Left hindlimb (tissue), 1 donor: ENCODE measurements at places on chromosomes 16 and 17.

- peak; percentile 80 for DNase-seq
These were observed 1.0 kb upstream of the ABCC12 start for GRCh38 chr16:48156790-48157209.

GRCh38 chr16:22810226-22810625 is 3.7 kb upstream of the HS3ST2 start:
- no peak for DNase-seq

DNA sequence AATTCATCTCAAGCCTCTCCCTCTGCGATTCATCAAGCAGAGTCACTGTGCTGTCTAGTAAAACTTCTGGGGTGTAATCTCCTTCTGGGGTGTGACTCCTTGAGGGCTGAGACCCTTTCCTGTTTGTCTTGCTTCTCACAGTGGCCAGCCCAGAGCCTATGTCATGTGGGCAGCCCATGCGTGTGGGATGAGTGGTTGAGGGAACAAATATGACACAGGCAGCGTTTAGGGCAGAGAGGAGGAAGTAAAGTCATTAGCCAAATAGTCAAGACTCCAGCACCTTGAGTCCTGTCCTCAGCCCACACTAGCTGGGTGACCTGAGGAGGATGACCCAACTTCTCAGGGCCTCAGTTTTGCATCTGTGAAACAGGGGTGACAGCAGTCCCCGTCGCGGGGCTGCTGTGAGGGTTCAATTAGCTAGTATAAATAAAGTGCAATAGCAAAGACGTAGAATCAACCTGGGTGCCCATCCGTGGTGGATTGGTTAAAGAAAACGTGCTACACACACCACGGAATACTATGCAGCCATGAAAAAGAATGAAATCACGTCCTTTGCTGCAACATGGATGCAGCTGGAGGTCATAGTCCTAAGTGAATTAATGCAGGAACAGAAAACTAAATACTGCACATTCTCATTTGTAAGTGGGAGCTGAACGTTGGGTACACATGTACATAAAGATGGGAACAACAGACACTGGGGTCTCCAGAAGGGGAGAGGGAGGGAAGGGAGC is 4.5 kb upstream of the ITGAX start:
- DNase-seq, result no peak

GRCh38 chr16:73996624-73997339 is 299.8 kb upstream of the PSMD7 start:
- DNase-seq, result peak; percentile 45

DNA sequence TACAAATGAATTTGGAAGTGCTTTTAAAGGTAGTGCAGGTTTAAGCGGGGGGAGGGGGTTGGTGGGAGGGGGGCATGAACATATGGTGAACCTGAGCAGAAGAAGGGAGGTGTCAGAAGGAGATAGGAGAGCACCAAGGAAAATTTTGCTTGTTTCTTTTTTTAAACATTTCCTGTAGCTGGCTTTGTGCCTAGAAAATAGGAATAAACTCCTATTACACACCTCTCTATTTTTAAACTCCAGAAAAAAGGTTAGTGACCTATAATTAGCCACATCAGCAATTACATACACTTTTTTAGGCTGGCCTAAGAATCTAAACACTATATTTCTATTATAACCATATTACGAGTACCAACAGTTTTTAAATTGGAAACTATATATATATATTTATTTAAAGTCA is 159.1 kb downstream of the SKAP1 start:
- DNase-seq, result no peak

- DNase-seq, result no peak
These were observed 124.4 kb downstream of the SLC39A11 start for GRCh38 chr17:72967977-72968585.

GRCh38 chr17:43444223-43445008 is 39.4 kb upstream of the DHX8 start:
- no peak for DNase-seq

- DNase-seq, result no peak
These were observed 81.0 kb upstream of the BRD7 start for GRCh38 chr16:50449800-50450199.

DNA sequence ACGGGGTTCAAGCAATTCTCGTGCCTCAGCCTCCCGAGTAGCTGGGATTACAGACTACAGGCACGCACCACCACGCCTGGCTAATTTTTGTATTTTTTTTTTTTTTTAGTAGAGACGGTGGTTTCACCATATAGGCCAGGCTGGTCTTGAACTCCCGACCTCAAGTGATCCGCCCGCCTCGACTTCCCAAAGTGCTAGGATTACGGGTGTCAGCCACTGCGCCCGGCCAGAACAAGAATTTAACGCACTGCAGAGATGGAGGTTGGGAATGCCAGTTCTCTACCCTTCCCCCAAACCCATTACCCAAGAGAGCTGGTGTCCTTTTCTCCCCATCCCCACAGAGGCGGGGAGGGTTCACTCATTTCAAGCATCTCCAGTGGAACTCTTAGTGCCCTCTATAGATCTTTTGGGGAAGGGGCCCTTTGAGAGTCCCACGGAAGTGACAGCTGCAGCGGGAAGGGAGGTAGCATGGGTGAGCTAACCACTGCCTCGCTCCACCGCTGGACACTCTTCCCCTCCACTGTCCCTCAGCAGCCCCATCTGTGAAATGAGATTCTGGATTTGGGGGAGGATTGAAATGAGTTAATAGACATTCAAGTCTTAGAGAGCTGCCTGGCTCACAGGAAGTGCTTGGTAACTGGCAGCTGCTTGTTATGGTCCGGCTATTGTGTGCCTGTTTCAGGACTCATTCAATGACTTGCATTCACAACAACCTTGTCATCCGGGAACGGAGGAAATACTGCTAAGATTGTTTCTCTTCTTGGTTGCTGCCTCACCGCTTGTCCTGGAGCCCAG is 3.5 kb upstream of the UBALD2 start:
- no peak for DNase-seq

- peak; percentile 93 for DNase-seq
These were observed 24.1 kb downstream of the BAHCC1 start for GRCh38 chr17:81419319-81419885.

DNA sequence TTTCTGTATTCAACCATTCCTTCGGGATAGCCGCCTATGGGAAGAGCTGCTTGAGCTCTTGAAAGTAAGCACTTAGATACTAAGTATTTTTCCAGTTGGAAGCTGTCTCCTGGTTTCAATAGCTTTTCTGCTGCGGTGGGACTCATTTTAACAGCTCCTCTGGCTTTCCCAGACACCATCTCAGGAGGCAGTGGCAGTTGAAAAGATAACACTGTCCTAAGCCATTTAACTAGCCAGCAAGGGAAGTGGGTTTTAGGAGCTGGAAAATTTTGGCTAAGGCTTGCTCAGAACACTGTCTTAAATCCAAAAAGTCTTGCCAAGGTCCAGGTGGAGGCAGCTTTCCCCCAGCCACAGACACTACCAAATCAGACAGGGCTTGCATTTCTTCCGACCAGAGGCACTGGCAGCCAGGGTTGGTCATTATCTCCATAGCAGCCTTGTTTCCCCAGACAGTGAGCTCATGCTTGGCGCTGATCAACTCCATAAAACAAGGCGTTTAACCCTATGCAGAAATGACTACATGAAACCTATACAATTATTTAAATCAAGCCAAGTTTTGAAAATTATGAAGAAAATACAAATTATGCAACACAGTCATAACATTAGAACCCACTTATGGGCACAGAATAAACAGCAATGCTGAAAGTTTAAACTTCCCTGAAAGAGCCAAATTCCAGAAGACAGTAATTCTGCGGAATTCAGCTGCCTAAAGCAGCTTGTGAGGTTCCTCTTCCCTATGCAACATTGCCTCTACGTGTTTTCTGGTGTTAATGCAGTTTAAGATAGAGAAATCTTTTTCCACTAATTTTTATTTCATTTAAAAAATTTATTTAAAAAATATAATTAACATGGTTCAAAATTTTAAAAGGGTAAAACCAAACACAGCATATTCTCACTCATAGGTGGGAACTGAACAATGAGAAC is 25.0 kb downstream of the GABARAPL2 start:
- peak; percentile 93 for DNase-seq

GRCh38 chr16:11506741-11507305 is 79.9 kb downstream of the LITAF start:
- DNase-seq, result no peak

GRCh38 chr17:27989046-27989445 is 53.4 kb upstream of the NLK start:
- no peak for DNase-seq

GRCh38 chr17:40484285-40484972 is 17.0 kb downstream of the TNS4 start:
- DNase-seq, result no peak

- no peak for DNase-seq
These were observed 28.6 kb upstream of the TNS4 start for GRCh38 chr17:40529991-40530390.

- DNase-seq, result no peak
These were observed 37.2 kb upstream of the PIK3R6 start for GRCh38 chr17:8904686-8905085.

DNA sequence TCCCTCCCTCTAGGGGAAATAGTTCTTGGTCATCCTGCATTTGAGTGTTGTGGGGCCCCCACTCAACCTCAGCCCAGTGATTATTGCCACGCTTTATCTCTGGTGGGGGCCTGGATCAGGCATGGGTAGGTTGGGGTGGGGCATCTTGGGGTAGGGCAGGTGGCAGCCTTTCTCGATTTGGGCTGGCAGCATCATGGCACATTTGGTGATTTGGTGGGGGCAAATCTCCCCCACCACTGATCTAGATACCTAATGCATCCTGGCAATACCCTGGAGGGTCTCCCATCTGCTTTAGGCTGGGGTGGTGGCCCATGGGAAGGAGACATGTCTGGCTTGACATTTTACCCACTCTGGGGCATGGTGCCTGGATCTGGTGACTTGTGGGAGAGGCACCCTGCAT is 40.2 kb downstream of the NLRP1 start:
- no peak for DNase-seq

DNA sequence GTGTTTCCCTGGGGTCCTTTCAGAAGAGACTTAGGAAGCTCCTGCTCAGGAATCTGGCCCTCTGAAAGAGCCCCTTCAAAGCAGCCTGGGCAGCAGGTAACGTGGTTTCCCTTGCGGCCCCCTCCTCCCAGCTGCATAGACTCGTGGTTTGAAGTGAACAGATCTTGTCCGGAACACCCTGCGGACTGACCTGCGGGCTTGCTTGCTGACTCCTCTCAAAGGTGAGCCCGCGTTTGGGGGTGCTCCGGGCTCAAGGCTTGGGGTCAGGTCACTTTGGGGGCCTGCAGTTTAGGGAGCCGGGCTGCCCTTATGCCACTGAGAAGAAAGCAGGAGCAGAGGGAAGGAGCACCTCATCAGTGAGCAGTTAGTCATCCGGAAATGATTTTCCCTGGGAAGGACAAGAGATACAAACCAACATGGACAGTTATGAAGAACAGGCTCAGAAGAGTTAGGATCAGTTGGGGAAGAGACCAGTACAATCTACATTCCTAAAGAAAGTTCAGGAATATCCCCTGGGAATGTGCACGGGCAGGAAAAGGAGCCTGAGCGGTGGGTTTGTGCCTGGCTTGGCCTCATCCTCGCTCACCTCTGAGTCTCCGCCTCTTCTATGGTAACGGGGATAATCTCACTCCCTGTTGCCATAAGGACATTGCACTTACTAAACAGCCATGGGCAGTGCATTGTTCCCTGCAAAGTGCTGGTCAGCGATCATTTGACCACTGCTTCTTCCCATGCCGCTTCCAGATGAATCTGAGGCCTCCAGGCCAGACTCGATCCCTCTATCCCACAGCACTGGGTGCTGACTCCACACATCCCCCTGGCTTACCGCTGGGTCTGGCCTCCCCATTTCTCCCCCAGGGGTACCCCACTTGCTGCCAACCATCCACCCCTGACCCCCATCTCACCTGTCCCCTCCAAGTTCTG is 10.0 kb downstream of the LDHD start:
- no peak for DNase-seq

DNA sequence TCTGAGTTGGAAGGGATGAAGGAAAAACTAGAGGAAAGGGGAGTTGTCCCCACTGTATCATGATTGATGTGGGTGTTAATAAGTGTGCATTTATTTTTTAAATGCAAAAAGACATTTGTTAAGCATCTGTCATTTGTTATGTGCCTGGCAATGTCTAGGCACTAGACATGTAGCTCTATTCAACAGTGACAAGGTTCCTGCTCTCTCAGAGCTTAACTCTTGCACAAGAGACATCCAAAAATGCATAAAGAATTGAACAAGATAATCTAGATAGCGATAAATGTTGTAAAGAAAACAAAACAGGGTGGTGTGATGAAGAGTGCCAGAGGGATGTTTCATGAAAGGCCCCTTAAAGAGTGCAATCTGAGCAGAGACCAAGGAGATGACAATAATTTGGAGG is 148.9 kb downstream of the TOX3 start:
- no peak for DNase-seq

- DNase-seq, result no peak
These were observed 873 bp downstream of the USP10 start for GRCh38 chr16:84700446-84701300.

GRCh38 chr17:10664571-10664970 is 7.5 kb upstream of the MYH3 start:
- no peak for DNase-seq

DNA sequence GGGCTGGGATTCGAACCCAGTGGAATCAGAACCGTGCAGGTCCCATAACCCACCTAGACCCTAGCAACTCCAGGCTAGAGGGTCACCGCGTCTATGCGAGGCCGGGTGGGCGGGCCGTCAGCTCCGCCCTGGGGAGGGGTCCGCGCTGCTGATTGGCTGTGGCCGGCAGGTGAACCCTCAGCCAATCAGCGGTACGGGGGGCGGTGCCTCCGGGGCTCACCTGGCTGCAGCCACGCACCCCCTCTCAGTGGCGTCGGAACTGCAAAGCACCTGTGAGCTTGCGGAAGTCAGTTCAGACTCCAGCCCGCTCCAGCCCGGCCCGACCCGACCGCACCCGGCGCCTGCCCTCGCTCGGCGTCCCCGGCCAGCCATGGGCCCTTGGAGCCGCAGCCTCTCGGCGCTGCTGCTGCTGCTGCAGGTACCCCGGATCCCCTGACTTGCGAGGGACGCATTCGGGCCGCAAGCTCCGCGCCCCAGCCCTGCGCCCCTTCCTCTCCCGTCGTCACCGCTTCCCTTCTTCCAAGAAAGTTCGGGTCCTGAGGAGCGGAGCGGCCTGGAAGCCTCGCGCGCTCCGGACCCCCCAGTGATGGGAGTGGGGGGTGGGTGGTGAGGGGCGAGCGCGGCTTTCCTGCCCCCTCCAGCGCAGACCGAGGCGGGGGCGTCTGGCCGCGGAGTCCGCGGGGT is at the start of gene CDH1:
Gene CDH1, plus strand, starts transcription at position 247 of the 684 bp plus-strand sequence. Its CDS starts 124 bp downstream, at position 371.
- no peak for DNase-seq

- DNase-seq, result no peak
These were observed 361.7 kb upstream of the TNRC6C start for GRCh38 chr17:77596491-77597417.

DNA sequence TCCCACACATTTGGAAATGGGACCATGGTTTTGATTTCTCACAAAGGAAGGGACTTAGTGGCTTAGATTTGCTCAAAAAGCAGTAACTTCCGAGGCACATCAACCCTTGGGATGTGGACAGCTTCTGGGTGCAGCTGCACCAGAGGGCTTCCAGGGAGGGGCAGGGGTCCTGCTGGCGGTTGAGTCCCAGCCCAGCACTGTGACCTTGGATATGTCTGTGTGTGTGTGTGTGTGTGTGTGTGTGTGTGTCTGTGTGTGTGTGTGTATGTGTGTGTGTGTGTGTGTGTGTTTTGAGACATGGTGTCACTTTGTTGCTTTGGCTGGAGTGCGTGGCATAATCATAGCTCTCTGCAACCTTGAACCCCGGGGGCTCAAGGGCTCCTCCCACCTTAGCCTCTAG is 130.8 kb downstream of the CLEC16A start:
- no peak for DNase-seq

GRCh38 chr17:77712578-77712977 is 245.9 kb upstream of the TNRC6C start:
- DNase-seq, result no peak
